ENCODE measurements at places on chromosomes 11 and 22.

DNA sequence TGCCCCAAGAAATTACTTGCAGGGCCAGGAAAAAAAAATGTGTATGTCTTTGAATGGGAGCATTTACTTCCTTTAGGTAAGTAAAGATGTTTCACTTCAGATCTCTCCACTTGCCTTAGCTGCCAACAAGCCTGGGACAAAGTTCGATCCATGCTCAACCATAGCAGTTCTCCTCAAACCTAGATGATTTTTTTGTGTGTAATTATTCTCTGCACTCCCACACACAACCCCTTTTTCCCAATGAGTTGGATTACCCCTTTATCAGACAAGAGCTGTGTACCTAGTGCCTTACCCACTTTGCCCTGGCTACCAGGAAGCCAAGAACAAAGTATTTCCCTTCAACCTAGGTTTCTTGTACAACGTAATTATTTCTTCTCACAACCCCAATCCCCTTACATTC, 35.6 kb downstream of the TPBGL start:
- no peak for DNase-seq

GRCh38 chr11:113162592-113162962, 151.8 kb upstream of the TTC12 start:
- no peak for DNase-seq

DNA sequence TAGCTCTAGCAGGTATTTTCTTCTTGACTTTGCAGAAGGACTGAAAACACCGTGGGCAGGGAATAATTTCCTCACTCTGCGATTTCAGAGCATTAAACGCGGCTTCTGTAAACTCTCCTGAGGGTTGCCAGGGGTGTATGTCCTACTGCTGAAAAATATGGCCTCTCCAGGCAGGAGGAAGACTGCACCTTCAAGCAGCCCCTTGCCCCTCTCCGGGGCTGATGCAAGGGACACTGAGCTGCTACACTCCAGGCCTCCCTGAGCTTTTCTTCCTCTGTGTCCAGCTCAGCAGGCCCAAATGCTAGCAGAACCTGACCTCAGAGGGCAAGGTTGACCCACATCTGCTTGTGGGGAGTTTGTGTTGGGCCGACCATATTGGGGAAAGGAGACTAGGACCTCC, 2.2 kb downstream of the CD6 start:
- no peak for DNase-seq

- DNase-seq = no peak
Observed at GRCh38 chr11:17878743-17879142, 134.1 kb downstream of the SERGEF start.

DNA sequence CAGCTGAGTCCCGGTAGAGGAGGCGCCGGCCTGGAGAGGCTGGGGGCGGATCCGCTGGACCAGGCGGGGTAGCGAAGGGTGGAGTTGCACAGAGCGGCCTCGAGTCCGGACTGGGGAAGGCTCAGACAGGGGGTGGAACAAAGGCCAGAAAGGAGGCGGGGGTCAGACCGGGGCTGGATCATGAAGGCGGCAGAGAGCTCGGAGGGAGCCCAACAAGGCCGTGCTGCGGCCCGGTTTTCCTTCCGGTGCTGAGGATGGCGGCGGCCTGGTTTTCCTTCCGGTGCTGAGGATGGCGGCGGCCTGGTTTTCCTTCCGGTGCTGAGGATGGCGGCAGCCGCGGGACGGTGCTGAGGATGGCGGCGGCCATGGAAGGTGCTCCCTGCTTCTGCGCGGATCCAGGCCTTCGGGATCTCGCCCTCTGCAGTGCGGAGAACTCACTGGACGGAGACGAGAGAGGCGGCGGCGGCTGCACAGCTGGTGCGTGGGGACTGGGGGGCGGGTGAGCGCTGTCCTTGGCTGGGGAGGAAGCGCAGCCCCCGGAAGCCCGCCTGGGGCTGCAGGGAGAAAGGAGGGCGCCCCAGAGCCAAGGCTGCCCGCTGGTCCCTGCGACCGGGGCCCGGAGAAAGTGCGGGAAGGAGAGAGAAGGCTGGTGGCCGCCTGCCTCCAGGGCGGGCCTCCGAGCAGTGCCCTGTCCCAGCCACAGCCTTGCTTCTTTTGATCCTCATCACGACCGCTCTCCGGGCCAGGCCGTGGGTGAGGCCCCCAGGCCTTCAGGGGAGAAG, 350.4 kb upstream of the B3GAT1 start:
- DNase-seq = no peak

DNA sequence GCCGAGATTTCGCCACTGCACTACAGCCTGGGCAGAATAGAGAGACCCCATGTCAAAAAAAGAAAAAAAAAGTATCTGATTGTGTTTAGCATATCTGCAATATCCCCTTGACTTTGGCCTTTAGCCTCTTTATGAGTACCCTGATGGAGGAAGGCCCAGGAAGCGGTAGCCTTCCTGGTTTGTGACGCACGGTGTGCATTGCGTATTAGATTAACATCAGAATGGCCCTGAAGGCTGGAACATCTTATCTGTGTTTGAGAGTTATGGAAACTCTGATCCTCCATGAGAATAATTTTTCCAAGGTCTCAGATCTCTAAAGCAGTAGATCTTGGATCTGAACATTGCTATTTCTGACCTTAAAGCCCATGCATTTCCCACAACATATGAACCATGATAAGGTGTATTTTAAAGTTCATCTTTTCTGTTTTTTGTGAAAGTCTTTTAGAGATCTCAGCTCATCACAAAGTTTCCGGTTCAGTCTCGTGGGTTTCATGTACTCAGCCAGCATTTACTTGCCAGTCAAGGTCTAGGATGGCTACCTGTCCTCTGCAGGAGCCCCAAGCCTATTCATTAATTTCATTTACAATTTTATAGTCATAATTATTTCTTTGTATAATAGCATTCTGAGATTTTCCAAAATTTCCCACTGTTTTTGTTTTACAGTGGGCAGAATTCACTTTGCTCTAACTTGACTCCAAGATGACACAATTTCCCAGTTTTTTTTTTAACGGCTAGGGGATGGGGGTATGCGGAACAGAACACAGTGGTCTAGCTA, 605 bp upstream of the FDX1 start:
- DNase-seq = no peak

GRCh38 chr11:110407315-110407714, 22.4 kb upstream of the FDX1 start:
- DNase-seq = no peak

GRCh38 chr11:18720808-18721560, 5.0 kb downstream of the IGSF22 start:
- DNase-seq = peak; percentile 64

DNA sequence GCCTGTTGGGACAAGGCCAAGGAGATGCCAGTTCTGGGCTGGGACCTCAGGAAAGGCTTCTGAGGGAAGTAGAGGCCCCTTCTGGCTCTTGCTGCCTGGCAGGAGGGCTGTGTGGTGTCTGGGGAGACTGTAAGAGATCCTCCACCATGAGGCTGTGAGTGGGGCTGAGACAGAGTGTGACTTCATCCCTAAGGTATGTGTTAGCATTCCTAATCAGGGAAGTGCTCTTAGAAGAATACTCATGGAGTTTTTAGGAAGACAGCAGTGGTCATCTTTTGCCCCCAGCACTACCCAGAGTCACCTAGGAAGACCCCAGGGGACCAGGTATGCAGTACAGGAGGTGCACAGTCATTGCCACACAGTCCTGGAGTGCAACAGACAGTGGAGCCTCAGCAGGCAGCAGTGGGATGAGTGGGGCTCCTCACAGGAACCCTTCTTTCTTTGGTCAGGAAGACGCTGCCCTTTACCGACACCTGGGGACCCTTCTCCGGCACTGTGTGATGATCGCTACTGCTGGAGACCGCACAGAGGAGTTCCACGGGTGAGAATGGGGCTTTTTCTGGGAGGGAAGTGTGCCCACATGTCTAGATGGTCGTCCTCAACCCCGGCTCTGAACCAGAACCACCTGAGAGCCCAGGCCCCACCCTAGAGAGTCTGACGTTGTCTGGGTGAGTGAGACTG, 2.8 kb downstream of the RIC8A start:
- DNase-seq = no peak

DNA sequence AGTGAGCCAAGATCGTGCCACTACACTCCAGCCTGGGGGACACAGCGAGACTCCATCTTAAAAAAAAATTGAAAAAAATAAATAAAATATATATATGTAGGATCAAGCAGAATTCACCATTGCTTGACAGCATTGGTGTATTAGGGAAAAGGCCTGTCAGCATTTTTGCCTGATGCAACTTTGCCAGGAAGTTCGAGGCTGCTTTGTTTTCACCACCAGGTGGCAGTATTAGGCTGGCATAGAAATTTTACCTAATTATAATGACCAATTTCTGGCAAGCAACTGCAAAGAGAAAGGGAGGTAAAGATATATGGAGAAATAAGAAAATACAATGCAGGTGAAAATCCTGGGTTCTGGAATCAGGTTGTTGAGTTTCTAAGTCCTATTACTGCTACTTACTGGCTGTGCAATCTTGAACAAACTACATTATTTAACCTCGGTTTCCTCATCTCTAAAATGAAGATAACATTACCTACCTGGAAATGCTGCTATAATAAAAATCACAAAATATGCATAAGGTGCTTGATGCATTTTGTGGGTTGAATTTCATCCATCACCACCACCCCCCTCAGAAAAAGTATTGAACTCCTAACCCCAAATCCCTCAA, 24.7 kb downstream of the LAYN start:
- peak; percentile 35 for DNase-seq

DNA sequence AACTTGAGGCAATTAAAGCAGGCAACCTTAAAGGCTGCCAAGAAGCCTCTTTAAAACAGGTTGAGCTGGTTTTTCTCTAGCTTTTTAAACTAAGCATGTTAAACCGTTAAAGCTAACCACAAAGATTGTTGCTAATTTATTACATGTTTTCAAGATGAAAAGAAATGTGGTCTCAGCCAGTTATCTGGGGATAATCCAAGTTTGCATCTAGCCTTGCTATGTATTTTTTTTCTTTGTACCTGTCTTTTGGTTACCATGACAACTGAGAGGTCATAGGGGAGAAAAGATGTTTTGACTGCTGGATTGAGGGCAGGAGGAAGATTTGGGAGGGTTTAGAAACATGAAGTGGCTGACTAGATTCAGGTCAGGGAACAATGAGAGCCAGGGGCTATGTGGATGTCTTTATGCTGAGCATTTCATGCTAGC, 19.2 kb upstream of the PGM2L1 start:
- no peak for DNase-seq

DNA sequence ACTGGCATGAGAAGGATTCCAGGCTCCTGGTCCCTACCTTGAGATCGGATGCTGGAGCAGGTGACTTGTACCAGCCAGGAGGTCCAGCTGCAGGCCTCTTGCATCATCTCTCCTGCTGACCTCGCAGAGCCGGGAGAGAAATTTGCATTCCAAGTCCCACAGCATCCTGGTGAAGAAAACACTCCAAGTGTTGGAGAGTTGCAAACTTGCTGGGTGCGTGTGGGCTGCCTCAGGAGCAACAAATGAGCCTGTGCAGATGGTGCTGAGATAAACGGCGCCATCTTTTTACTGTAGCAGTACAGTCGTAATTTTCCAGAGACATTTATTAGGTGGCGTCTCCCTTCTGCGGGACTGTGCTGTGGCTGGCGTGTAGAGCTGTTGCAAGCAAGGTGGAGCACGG, 32.1 kb upstream of the ZBTB16 start:
- DNase-seq = no peak

DNA sequence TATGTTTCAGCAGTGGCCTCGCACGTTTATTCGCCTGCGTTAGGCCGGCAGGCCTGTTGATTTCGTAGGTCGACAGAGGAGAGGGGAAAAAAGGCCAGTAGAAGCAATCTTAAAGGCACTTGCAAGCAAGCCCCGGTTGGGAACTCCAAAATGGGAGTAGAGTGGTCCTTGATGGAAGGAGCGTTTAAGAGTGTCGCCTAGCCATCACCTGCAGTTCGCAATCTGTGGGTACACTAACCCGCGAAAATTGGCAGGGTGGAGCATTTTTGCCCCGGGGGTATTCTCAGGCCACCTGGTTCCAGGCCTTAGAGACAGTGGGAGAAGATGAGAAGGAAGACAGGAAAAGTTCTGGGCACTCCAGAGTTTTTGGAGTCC, 1.1 kb downstream of the EWSR1 start:
- DNase-seq = no peak

DNA sequence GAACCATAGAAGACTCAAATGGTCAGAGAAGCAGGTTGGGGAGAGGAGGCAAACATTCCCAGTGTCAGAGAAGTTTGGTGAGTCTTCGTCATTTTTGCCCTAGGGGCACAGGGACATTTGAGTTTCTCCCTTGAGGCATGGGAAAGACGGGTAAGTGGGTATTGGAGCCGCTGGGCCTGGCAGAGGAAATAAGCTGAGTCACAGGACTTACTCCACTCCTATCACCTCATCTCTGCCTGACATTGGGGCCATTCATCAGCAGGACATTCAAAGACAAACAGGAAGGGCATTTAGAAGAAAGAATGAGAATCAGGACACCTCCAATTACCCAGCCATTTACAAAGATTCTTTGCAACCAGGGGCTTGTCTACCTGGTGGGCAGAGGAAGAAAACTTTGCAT, 100.7 kb upstream of the SEZ6L start:
- no peak for DNase-seq

- no peak for DNase-seq
Observed at GRCh38 chr22:26660961-26661578, 3.7 kb downstream of the MIAT start.

DNA sequence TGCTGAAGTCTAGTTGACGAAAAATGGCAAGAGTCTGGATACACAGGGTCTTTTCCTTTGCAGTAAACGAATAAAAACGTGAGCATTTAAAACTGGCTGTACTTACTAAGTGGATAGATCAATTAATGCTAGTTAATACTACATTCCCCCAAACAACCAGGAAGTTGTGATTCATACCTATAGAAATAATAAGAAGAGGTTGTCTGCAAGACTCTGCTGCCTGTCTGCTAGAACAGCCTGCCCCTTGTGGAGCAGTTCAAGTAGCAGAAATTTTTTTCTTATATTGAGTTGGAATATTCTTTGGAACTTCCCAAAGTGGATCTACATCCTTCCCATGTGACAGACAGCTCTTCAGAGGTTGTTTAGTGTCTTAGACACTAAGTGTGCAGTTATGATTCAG, 86.8 kb downstream of the TEAD1 start:
- DNase-seq = no peak

DNA sequence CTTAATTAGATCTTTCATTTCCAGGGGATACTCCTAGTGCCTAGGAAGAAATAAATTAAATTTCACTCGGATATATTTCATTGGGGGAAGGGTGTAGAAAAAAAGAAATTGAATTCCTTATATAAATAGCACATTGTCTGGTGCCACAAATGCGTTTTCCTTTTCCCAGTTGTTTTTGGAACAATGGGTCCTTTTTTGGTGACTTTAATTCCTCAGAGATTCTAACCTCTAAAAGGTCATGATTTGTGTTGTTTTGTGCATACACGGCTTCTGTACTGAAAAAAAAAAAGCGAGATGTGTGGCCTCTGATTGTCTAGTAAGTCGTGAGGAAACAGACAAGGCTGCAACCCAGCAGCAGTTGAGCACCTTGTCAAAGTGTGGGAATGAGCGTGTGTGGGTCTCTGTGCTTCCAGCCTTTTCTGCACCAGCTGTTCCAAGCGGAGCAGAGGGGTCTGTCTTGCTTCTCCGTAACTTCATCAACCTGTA, 64.5 kb upstream of the CRTAM start:
- DNase-seq = no peak

- DNase-seq = no peak
Observed at GRCh38 chr22:36922105-36922608, 8.7 kb downstream of the CSF2RB start.

Data from HuH-7 (cell line).